ENCODE measurements at places on chromosomes 5 and 9. TPM values are rescaled to one million over a fixed set of nuclear protein-coding genes. Genes with fewer than 3 reads are reported as not detected.

Gene ADAMTS6
- 1.6 TPM for total RNA-seq

DNA sequence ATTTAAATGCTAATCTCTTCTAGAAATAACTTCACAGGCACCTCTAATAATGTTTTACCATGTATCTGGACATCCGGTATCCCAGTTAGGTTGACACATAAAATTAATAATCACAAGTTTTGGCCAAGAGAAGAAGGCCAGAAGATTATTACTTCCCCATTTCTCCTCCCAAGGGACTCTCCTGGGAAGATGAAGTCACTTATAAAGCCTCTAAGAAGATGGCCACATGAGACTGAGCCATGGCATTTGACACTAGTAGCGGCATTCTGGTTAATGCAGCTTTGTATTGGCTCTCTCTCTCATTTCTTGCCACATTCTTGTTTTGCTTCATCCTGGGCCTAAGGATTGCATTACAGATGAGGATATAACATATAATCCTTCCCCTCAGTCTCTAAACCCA lies 34.5 kb upstream of the RASA1 start:
- H3K36me3 ChIP-seq, result no peaks in the 10 kb centered on the region
- peaks cover 1% of the 10 kb centered on the region for H3K27me3 ChIP-seq
- H3K4me3 ChIP-seq, result no peak overlapping the region
- no peak for DNase-seq
- H3K4me1 ChIP-seq, result no peaks in the 10 kb centered on the region

Gene ALDOB
- total RNA-seq, result not detected

- H3K4me1 ChIP-seq, result no peaks in the 10 kb centered on the region
- H3K4me3 ChIP-seq, result no peak overlapping the region
- no peak for DNase-seq
- no peaks in the 10 kb centered on the region for H3K36me3 ChIP-seq
- no peaks in the 10 kb centered on the region for H3K27me3 ChIP-seq
Measured at GRCh38 chr5:13939638-13940037, 4.8 kb downstream of the DNAH5 start.

DNA sequence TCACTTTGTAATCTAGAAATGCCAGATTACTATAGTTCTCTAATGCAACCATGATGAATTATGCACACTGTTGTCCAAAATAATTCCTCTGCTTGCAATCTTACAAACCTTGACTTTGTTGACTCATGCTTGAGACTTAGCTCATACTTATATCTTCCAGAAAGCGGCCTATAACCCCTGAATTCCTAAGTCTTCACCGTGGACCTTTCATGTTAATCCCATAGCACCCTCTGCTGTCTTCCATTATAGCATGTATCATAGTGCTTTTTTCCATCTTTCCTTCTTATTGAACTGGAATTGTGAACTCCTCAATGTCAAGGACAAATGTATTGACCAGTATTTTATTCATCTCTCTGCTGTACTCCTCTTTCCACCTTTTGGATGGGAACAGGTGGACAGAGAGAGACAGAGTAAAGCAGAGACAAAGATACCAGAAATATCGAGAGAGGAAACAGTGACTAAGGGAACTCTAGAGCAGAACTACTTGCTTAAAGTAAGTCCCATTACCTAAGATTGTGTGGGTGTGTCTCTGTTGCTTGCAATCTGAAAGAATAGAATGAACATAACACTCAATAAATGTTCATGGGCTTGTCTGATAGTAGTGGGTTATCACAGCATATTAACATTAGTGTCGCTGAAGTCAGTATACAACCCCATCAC lies 110.0 kb downstream of the LURAP1L start:
- no peaks in the 10 kb centered on the region for H3K4me1 ChIP-seq
- H3K4me3 ChIP-seq, result no peak overlapping the region
- H3K27me3 ChIP-seq, result no peaks in the 10 kb centered on the region
- H3K36me3 ChIP-seq, result no peaks in the 10 kb centered on the region

GRCh38 chr5:141637767-141638419 lies 1.1 kb downstream of the RELL2 start:
- peak overlapping the region; percentile 82 for H3K27ac ChIP-seq
- no peaks in the 10 kb centered on the region for H3K27me3 ChIP-seq
- H3K4me3 ChIP-seq, result peak overlapping the region; percentile 93
- peaks cover 45% of the 10 kb centered on the region for H3K36me3 ChIP-seq
- peaks cover 65% of the 10 kb centered on the region for H3K4me1 ChIP-seq
- peak; percentile 65 for DNase-seq

DNA sequence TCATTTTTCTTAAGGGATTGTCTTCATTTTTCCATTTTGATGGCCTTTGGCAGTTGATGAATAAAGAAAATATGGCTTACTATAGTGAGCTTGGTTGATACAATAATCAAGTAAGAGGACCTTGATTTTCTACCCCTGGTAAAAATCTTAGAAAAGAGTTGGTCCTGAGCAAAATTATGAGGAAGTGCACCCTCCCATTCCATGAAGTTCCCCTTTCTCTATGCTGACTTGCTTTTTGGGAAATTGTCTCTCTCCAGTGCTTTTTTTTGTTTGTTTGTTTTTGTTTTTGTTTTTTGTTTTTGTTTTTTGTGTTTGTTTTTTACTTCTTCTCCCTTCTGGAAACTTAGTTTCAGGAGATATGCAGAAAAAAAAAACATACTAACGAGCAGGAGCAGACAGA lies 449.2 kb upstream of the ACTBL2 start:
- no peaks in the 10 kb centered on the region for H3K4me1 ChIP-seq
- no peak overlapping the region for H3K27ac ChIP-seq
- H3K4me3 ChIP-seq, result no peak overlapping the region
- H3K27me3 ChIP-seq, result no peaks in the 10 kb centered on the region
- H3K36me3 ChIP-seq, result no peaks in the 10 kb centered on the region

Gene LECT2
- total RNA-seq, result not detected

- H3K4me3 ChIP-seq, result no peak overlapping the region
- no peak for DNase-seq
- no peaks in the 10 kb centered on the region for H3K36me3 ChIP-seq
- no peak overlapping the region for H3K27ac ChIP-seq
- H3K4me1 ChIP-seq, result no peaks in the 10 kb centered on the region
Measured at GRCh38 chr5:68134033-68134668, 81.4 kb upstream of the PIK3R1 start.

GRCh38 chr9:86732514-86733171 lies 214.7 kb downstream of the GAS1 start:
- H3K27ac ChIP-seq, result no peak overlapping the region
- H3K4me1 ChIP-seq, result no peaks in the 10 kb centered on the region
- H3K27me3 ChIP-seq, result no peaks in the 10 kb centered on the region
- H3K4me3 ChIP-seq, result no peak overlapping the region
- DNase-seq, result no peak
